Nephron progenitor cell (in vitro differentiated cells): ENCODE measurements at places on chromosomes 6 and 20.

GRCh38 chr20:36548006-36548315 is 6.6 kb downstream of the MYL9 start:
- peak; percentile 27 for DNase-seq

DNA sequence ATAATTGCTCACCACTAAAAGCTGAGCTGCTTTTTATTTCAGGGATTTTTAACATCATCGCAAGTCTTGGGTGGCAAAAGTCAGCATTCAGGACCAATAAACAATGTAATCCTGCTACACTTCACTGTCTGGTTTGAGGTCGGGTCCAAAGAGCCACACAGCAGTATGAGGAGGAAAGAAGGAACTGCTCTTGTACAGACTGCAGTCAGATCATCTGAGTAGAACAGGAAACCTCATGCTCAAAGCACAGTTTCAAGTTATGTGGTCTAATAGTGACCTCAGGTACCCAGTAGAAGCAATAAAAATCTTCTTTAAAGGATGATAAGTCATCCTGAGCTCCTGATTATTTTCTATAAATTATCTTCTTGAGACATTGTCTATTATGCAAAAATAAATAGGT is 211.4 kb downstream of the FUT9 start:
- no peak for DNase-seq

DNA sequence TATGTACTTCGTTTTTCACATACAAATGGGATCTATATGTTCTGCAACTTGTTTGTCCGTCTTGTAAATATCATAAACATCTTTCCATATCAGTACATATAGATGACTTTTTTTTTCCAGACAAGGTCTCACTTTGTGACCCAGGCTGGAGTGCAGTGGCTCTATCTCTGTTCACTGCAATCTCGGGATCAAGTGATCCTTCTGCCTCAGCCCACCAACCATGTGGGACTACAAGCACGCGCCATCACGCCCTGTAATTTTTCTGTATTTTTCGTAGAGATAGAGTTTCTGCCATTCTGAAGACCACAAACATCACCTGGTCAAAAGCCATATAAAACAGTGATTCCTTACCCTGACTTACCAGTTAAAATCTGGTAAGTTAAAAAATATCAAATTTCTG is 37.7 kb upstream of the SYNCRIP start:
- no peak for DNase-seq

DNA sequence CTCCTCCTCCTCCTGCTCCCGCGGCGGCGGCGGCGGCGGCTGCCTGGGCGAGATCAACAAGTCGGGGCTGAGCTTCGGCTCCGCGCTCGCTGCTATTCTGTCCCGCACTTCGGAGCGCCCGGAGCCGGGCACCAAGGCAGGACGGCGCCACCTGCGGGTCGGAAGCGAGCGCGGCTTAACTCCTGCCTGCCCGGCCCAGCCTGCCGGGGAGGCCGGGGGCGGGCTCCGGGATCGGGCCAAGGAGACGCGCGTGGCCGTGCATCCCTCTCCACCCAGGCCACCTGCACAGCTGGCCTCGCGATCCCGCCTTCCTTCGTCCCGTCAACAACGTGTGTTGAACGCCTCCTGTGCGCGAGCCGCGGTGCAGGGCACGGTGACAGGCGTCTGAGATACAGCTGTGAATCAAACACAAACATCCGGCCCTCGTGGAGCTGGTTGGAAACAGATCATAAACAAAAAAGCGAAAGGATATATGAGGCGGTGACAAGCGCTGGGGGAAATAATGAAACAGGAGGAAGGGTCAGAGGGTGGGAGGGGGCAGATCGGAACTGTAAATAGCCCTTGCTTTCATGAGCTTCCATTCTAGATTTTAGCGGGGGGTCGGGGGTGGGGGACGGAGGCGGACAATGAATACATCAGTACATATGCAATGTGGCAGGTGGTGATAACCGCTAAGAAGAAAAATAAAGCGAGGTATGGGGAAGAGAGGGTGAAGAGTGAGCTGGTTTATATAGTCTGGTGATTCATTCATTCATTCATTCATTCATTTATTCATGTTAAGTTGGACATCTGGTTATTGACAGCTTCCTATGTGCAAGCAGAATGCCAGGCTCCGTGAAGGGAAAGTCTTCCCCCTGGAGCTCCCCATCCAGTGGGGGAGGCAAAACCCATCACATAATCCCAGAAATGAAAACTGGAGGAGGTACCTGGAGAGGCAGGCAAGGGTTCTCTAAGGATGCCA is 2.0 kb upstream of the KCNB1 start:
- peak; percentile 89 for DNase-seq

DNA sequence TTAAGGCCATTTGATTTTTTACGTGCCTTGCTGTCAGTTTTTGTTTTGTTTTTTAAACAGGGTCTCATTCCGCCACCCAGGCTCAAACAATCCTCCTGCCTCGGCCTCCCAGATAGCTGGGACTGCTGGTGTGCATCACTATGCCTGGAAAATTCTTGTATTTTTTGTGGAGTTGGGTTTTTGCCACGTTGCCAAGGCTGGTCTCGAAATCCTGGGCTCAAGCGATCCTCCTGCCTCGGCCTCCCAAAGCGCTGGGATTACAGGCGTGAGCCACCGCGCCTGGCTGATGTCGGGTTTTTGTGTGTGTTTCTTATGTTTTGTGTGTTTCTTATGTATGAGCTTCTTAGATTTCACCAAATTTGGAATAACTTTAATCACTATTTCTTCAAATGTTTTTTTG is 104.8 kb downstream of the TAF4 start:
- DNase-seq = no peak

DNA sequence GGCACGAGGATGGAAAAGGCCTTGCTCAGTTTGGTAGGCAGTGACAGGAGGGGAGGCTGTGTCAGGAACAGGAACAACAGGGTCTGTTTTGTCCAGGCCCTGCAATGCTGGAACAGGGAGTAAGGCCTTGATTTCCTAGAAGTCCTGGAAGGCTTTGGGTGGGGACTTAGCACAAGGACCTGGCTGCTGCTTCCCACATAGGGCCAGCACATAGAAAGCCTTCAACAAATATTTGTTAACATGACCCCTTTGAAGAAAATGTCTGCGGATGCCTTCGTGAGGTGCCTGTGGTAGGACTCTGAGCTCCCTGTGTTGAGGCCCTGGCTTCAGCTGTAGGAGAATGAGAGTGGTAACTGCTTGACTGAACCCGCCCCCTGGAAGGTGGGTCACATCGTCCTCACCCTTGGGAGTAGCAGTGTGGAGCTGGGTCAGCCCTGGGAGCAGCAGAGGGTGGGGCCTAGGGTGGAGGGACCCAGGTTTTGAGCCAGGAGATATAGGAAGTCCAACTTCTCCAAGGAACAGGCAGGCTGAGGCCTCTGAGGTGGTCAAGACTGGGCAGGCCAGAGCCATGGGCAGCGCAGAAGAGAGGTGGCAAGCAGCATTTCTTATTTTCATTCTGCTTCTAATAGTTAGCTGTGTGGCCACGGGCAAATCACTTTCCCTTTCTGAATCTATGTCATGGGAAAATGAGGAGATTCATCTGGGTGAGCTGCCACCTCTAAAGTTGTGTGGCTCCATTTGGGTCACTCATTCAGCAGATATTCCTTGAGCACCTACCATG is 50.0 kb downstream of the CNBD2 start:
- DNase-seq = no peak
